Progenitor cell of endocrine pancreas (in vitro differentiated cells): ENCODE measurements at places on chromosomes 12 and 14.
A peak's percentile ranks its signal among the peaks of the same experiment; 100 is the strongest.

DNA sequence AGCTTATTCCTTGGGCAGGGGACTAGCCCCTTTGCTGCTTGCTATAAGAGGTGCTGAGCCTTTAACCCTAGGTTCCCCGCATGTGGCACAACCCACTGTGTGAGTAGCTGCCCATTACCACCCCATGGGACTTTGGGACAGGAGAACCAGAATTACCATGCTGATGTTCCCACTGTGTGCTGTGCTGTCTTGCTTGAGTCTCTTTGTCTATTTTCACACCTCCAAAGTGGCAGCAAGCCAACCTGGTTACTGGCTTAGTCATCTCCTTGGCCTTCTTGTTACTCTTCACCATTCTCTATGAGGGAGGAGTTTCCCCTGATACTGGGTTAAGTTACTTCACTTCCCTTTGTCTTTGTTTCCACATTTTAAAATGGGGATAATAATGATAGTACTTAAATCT is 73.4 kb upstream of the ETV6 start:
- H3K4me3 ChIP-seq, result no peak overlapping the region
- no peaks in the 10 kb centered on the region for H3K4me1 ChIP-seq
- peaks cover 8% of the 10 kb centered on the region for H3K27me3 ChIP-seq
- H3K27ac ChIP-seq, result no peak overlapping the region
- H3K36me3 ChIP-seq, result peaks cover 4% of the 10 kb centered on the region

GRCh38 chr14:99616832-99617800 is 13.1 kb upstream of the CCDC85C start:
- no peaks in the 10 kb centered on the region for H3K36me3 ChIP-seq
- H3K27ac ChIP-seq, result no peak overlapping the region
- H3K27me3 ChIP-seq, result peaks cover 19% of the 10 kb centered on the region
- no peak overlapping the region for H3K4me3 ChIP-seq
- DNase-seq, result no peak
- peaks cover 3% of the 10 kb centered on the region for H3K4me1 ChIP-seq

DNA sequence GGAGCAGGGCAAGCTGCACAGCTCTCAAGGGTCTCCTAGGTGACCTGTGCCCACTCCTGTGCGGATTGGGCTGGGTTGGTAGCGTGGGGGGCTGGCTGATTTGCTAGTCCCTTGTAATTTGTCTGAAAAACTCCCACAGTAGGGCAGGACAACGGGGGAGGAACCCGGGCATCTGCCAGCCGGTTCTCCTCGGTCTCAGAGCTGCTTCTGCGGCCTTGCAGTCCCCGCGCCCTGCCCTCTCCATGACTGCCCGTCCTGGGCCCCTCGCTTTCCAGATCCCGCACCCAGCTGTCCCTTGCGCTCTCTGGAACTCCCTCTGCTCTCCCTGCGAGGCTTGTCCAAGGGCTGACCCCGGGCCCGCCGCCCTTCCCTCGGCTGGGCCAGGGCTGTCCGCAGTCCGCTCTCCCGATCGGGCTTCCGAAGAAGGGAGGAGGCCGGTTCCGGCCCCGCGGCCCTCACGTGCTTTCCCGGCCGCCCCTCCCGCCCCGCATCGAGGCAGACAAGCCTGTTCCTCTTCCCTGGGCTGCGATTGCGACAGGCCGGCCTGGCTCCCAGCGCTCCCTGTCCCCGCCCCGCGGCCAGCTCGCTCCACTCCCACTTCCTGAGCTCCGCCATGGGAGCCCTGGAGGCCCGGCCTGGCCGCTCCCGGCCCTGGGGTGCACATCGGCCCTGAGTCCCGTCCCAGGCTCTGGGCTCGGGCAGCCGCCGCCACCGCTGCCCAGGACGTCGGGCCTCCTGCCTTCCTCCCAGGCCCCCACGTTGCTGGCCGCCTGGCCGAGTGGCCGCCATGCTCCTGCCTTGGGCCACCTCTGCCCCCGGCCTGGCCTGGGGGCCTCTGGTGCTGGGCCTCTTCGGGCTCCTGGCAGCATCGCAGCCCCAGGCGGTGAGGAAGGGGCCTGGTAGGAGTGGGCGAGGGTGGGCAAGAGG is at the start of gene LTBR:
Gene LTBR (plus strand): TSS at position 591 of the 927 bp plus-strand sequence. CDS start 197 bp downstream, at position 788.
- H3K27ac ChIP-seq, result peak within 1 kb of the TSS; percentile 6
- DNase-seq, result peak; percentile 60
- H3K4me3 ChIP-seq, result no peak within 1 kb of the TSS
- peaks cover 6% of the 10 kb centered on the region for H3K4me1 ChIP-seq
- H3K36me3 ChIP-seq, result peaks cover 2% of the 10 kb centered on the region

GRCh38 chr12:108441549-108441948 is 73.5 kb upstream of the FICD start:
- H3K27me3 ChIP-seq, result no peaks in the 10 kb centered on the region
- DNase-seq, result no peak
- H3K4me3 ChIP-seq, result no peak overlapping the region
- no peaks in the 10 kb centered on the region for H3K4me1 ChIP-seq
- no peaks in the 10 kb centered on the region for H3K36me3 ChIP-seq

- no peak overlapping the region for H3K27ac ChIP-seq
- no peak overlapping the region for H3K4me3 ChIP-seq
- H3K36me3 ChIP-seq, result peaks cover 2% of the 10 kb centered on the region
- H3K27me3 ChIP-seq, result no peaks in the 10 kb centered on the region
Measured at GRCh38 chr14:44745371-44745770, 216.4 kb downstream of the KLHL28 start.

DNA sequence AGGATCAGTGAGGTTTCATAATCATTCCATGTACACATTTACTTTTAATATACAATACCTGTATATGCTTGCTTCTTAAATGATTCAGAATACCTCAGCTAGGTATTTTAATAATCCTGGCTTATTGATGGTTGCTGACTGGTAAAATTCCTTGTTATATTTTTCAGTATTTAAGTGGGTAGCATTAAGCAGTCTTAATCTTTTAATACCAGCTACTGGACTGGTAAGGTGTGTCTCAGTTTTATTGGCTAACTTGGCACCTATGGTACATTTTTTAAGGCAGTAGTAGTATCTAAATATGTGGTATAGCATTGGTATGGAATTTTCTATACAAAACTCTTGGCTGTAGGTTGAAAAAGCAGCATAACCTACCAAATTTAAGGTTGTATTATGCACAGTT is 96.6 kb downstream of the RAD52 start:
- peaks cover 2% of the 10 kb centered on the region for H3K4me1 ChIP-seq
- H3K27ac ChIP-seq, result no peak overlapping the region
- no peaks in the 10 kb centered on the region for H3K27me3 ChIP-seq
- DNase-seq, result no peak

GRCh38 chr12:132462788-132463187 is 27.2 kb upstream of the FBRSL1 start:
- H3K36me3 ChIP-seq, result no peaks in the 10 kb centered on the region
- DNase-seq, result no peak

GRCh38 chr12:68951652-68952051 is 18.7 kb upstream of the CPM start:
- H3K4me3 ChIP-seq, result no peak overlapping the region
- H3K36me3 ChIP-seq, result no peaks in the 10 kb centered on the region
- H3K27me3 ChIP-seq, result peaks cover 4% of the 10 kb centered on the region
- peaks cover 3% of the 10 kb centered on the region for H3K4me1 ChIP-seq
- H3K27ac ChIP-seq, result no peak overlapping the region

- DNase-seq, result no peak
- peaks cover 12% of the 10 kb centered on the region for H3K4me1 ChIP-seq
- H3K27me3 ChIP-seq, result no peaks in the 10 kb centered on the region
- H3K4me3 ChIP-seq, result no peak overlapping the region
- peak overlapping the region; percentile 5 for H3K27ac ChIP-seq
Measured at GRCh38 chr14:67892466-67893100, 73.0 kb downstream of the RAD51B start.

- H3K27me3 ChIP-seq, result peaks cover 53% of the 10 kb centered on the region
- no peak overlapping the region for H3K4me3 ChIP-seq
- DNase-seq, result no peak
Measured at GRCh38 chr12:5568325-5568981, 136.5 kb downstream of the NTF3 start.

DNA sequence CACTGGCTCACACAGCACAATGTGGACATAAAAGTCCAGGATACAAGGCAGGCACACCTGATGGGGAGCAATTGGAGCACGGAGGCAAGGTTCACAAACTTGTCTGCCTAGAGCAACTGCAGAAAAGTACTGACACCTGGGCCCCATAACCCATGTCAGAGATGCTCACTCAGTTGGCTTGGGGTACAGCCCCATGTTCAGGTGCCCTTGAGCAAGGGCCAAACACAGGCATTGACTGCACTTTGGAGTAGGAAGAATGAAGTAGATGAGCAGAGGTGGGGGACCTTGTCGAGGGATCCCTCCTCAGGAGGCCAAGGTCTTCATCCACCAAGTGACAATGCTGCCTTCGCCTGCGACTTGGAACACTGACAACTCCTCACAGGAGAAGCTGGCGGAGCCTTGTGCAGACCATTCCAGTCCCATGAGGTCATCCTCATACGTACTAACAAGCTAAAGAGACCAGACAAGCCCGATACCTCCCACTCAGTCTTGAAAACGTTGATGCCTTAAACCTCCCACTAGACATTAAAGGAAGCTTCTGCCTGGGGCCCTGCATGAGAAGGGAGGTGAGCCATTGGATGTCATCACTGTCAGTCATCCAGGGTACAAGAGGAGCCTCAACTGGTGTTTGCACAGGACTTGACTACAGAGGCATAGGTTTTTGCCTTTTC is 42.5 kb upstream of the C14orf180 start:
- no peaks in the 10 kb centered on the region for H3K4me1 ChIP-seq
- no peak overlapping the region for H3K27ac ChIP-seq
- H3K36me3 ChIP-seq, result no peaks in the 10 kb centered on the region
- no peak overlapping the region for H3K4me3 ChIP-seq
- H3K27me3 ChIP-seq, result peaks cover 13% of the 10 kb centered on the region
- no peak for DNase-seq

GRCh38 chr12:96112733-96113132 is 77.3 kb upstream of the LTA4H start:
- no peak overlapping the region for H3K27ac ChIP-seq
- H3K4me3 ChIP-seq, result no peak overlapping the region
- H3K27me3 ChIP-seq, result peaks cover 3% of the 10 kb centered on the region
- peaks cover 11% of the 10 kb centered on the region for H3K4me1 ChIP-seq
- no peak for DNase-seq

DNA sequence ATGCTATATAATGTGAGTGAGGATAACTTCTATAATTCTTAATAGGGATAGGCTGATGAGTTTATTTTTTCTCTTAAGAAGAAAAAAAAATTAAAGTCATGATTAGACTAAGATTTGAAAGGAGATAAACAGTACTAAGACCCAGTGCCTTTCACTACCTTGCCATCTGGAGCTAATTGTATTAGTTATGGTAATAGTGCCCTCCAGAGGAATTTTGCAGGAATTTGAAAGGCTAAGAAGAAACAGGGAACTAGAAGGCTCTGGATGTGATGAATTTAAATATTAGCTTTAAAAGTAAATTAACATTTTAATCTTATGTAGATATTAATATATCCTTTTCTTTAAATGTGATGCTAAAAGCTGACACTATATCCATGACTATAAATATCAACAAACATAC is 36.6 kb upstream of the PIK3C2G start:
- DNase-seq, result no peak
- H3K4me3 ChIP-seq, result no peak overlapping the region
- H3K27me3 ChIP-seq, result no peaks in the 10 kb centered on the region
- H3K36me3 ChIP-seq, result no peaks in the 10 kb centered on the region
- no peak overlapping the region for H3K27ac ChIP-seq

DNA sequence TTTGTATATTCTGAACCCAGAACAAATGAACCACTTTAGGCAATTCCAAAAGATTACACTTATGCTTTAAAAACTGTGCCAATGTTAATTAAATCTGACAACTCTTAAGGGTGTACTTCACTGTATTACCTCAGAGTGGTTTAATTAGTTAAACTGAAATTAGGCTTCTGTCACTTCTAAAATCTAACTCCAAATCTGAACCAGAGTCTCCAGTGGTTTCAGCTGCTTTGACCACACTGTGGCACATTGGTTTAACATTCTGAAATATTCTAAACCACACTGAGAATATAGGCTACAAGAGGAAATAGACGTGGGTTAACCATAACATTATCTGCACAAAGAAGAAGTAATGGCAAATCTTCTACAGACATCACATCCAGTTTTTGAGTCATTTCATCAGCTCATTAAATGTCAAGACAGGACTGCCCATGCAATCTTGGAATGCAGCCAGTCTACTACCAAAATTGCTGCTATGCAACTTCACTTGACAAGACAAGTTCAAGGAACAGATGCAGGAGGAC is 94.8 kb downstream of the LRP6 start:
- no peaks in the 10 kb centered on the region for H3K27me3 ChIP-seq
- peak overlapping the region; percentile 68 for H3K27ac ChIP-seq
- no peak for DNase-seq
- peaks cover 18% of the 10 kb centered on the region for H3K36me3 ChIP-seq
- H3K4me3 ChIP-seq, result no peak overlapping the region
- peaks cover 20% of the 10 kb centered on the region for H3K4me1 ChIP-seq

DNA sequence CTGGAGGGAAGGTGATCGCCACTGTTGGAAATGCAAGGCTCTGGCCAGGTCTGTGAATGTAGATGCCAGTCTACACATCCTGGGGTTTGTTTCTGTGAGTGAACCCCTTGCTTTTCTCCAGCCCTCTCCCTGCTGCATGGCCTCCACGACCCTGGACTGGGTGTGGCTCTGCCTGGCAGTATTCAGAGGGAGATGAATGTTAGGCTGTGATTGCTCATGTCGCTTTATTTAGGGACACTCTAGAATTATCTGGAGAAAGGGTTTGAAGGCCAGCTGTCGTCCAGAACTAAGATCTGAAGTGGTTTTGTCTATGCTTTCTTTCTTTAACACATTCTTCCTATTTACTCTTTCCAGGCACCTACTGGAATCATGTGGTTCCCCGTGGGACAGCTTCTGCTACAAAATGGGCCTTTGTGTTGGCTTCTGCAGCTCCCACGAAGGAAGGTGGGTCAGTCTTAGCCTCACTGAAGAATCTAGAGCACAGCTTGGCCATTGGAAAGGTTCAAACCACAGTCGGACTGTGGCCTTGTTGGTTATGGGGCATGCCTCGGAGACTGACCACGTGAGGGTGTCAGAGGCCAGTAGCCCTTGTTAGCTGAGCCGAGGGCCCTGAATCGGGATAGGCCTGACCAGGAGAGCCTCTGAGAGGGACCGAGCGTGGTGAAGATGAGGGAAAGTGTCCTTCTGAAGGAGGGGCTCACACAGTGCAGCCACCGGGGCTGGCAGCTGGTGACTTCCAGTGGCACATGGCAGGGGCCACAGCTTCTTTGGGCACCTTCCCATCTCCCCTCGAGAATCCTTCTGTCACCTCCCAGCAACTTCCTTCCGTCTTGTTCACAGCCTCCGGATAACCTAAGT is 59.1 kb downstream of the ANKRD9 start:
- no peak overlapping the region for H3K4me3 ChIP-seq
- DNase-seq, result no peak
- no peak overlapping the region for H3K27ac ChIP-seq
- peaks cover 16% of the 10 kb centered on the region for H3K36me3 ChIP-seq
- H3K27me3 ChIP-seq, result no peaks in the 10 kb centered on the region

- no peaks in the 10 kb centered on the region for H3K36me3 ChIP-seq
- no peak overlapping the region for H3K4me3 ChIP-seq
- no peaks in the 10 kb centered on the region for H3K4me1 ChIP-seq
- no peak for DNase-seq
Measured at GRCh38 chr12:25713264-25713663, 160.2 kb upstream of the LMNTD1 start.

DNA sequence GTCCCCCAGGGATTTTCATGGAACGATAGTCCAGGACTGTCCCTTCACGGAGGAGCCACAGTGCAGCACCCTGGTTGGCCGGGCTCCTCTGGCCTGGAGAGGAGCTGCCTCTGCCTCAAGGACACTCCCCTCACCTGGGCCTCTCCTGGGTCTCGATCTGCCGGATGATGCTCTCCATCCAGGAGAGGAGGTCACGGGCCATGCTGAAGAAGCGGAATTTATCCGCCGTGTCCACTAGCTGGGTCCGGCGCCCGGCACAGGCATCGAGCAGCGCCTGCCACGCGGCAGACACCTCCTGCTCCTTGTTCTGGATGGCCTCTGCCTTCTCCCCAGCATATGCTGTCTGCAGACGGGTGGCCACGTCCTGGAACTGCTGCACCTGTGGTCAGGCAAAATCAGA is 66.5 kb downstream of the PLEKHG3 start:
- H3K27ac ChIP-seq, result no peak overlapping the region
- DNase-seq, result no peak
- no peak overlapping the region for H3K4me3 ChIP-seq
- H3K4me1 ChIP-seq, result no peaks in the 10 kb centered on the region
- H3K36me3 ChIP-seq, result peaks cover 3% of the 10 kb centered on the region
